ENCODE measurements at places on chromosomes 1 and 21.

GRCh38 chr1:52552505-52553361, at the start of gene TUT4:
Gene TUT4, minus strand, starts transcription at chr1:52553092. Its CDS starts 26,812 bp downstream, at chr1:52526280.
- peak; percentile 45 for DNase-seq

- no peak for DNase-seq
Observed at GRCh38 chr1:68116643-68117235, 66.3 kb upstream of the DIRAS3 start.

GRCh38 chr21:30880914-30881313, 466 bp downstream of the KRTAP11-1 start:
- DNase-seq, result no peak

DNA sequence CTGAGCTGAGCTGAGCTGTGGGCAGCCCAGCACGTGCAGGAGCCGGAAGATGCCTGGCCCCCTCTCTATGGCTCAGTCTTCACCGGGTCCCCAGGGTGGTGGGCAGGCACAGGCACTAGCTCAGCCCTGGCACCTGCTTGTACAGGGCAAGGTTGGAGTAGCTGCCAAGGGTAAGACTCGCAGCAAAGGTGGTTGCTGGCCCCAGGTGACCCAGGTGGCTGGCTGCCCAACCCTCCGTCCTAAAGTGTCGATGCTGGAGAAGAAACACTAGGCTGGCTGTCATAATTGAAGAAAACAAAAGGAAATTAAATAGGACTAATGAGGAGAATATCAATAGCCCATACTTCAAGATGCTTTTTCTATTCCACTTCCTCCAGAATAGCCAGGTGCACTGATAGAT, 77.1 kb upstream of the ACTL8 start:
- no peak for DNase-seq

DNA sequence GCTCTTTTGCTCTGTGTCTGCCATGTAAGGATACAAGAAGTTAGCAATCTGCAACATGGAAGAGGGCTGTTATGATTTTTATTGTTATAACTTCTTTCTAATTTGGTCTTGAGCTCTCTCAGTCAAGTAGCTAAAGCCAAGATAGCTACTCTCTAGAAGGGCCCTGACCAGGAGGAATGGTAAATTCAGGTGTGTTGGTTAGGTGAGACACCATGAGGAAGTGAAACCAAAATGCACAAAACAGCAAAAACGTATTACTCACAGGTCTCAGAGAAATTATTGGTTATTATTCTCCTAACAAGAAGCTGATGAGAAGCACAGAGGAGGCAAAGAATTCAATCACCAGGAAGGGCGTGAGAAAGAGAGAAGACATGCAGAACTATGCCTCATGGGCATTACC, 51.8 kb upstream of the INSL5 start:
- no peak for DNase-seq

GRCh38 chr1:181179987-181180365, 91.5 kb downstream of the IER5 start:
- no peak for DNase-seq

GRCh38 chr1:156691191-156691590, 14.0 kb upstream of the NES start:
- no peak for DNase-seq

GRCh38 chr1:41241354-41241748, 755 bp downstream of the SCMH1 start:
- peak; percentile 80 for DNase-seq

GRCh38 chr1:115429884-115430283, 91.8 kb upstream of the NGF start:
- DNase-seq, result no peak

DNA sequence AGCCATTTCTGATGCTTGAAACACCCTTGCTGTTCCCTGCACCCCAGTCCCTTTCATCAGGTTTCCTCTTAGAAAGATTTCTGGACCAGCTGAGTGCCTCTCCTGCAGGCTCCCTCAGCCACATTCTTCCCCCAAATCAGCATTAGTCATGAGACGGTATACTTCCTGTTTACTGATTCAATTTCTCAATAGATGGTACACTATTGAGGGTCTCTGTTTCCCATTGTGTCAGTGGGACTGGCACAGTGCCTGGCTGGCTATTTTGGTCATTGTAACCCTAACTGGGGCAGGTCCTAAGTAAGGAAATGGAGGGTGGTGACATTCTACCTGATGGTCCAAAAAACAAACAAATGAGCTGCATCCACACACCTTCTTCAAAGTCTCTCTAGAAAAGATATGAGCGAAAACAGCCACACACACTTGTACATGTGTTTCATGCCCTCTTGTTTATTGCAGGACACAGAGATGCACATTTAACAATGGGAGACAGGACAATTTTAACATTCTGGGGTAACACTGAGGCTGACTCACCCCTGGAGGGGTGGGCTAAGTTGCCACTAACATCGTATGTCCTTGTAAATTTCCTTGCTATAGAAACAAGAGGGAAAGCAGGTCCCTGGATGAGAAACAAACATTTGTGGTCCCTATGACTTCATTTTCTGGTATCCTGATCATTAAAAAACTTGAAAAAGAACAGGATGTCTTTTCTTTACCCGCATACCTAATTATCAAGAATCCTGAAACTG, 77.5 kb downstream of the RRAGC start:
- no peak for DNase-seq

DNA sequence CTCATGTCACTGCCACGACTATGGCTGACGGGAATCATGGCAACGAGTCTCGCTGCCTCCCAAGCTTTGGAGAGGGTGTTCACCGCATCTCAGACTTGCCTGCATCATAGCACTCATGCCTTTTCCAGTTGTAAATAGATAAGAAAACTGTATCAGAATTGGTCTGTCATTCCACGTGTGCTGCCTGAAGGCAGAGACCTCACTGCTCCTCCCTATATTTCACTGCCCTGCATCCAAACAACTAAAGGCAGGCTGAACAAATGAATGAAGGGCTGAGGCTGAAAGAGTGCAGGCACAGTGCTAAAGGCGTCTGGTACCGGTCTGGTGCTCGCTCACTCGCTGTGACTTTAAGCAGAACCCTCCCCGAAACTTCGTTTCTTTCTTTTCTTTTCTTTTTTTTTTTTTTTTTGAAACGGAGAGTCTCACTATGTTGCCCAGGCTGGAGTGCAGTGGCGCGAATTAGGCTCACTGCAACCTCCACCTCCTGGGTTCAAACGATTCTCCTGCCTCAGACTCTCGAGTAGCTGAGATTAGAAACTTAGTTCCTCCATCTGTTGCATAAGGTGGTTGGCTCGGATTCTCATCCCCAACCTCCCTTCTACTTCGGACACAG, 542 bp downstream of the EIF2B3 start:
- no peak for DNase-seq

DNA sequence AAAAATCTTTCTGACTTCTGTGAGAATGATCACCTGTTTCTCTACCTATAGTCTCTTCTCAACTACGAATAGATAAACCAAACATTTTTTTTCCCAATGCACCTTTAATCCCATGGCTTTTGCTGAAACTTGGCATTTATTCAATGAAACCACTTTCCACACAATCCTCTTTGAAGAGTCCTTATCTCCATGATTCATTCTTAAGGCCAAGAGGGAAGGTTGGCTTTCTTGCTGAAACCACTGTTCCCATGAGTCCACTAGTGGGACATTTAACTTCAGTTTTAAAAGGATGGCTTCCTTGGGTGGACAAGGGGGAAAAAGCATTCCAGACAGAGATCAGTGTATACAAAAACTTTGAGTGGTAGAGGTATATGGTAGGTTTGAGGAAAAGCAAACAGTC, 73.6 kb downstream of the CRB1 start:
- DNase-seq, result no peak

Data from H54 (cell line).